Stimulated activated CD4-positive, alpha-beta T cell treated with anti-CD3 and anti-CD28 coated beads, Interleukin-4, amount 100 ng/mL, for 24 hours (primary cell): ENCODE measurements at places on chromosomes 13 and 19.

- no peak for DNase-seq
Observed at GRCh38 chr19:3873151-3873550, 4.3 kb upstream of the ZFR2 start.

- DNase-seq, result no peak
Observed at GRCh38 chr13:30392681-30393045, 29.6 kb upstream of the UBE2L5 start.

GRCh38 chr13:82747958-82748357 is 1134.3 kb downstream of the SLITRK1 start:
- DNase-seq, result no peak

- no peak for DNase-seq
Observed at GRCh38 chr13:87035526-87035925, 635.6 kb upstream of the SLITRK5 start.

DNA sequence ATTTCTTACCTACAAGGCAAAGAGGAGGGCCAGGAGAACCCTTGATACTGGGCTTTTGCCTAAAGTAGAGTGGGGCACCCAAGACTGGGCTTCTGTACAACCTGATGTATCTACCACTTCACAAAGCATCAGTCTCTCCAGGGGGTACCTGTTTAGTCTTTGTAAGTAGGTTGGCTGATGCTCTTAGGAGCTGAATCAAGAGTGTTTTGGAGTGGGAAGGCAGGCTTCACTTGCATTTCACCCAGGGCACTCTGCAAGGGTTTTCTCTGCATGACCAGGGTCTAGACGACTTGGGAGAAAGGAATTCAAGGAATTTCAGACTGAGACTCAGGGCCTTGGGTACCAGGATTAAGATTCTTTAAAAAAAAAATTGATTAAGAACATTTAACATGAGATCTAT is 361.5 kb downstream of the RFC3 start:
- no peak for DNase-seq

GRCh38 chr19:11164296-11164695 is 8.7 kb upstream of the SPC24 start:
- no peak for DNase-seq

- no peak for DNase-seq
Observed at GRCh38 chr13:22086597-22087330, 415.9 kb downstream of the FGF9 start.

GRCh38 chr19:58409010-58409790 is 751 bp downstream of the ZNF584 start:
- DNase-seq, result peak; percentile 28

DNA sequence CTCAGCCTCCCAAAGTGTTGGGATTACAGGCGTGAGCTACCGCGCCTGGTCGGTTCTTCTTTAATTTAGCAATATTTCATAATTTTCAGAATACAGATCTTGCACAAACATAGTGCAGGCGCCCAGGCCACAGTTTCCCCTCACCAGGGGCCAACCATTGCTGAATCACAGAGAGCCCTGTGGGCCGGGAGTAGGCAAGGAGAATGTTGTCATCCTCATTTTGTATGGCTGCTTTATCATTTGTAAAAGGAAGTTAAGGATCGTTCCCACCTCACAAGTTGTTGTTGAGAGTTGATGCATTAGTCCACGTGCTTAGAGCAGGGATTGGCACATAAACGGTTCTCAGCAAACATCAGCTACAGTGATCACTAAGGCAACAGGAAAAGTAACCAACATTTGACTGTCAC is 30.2 kb downstream of the MEIS3 start:
- DNase-seq, result no peak

DNA sequence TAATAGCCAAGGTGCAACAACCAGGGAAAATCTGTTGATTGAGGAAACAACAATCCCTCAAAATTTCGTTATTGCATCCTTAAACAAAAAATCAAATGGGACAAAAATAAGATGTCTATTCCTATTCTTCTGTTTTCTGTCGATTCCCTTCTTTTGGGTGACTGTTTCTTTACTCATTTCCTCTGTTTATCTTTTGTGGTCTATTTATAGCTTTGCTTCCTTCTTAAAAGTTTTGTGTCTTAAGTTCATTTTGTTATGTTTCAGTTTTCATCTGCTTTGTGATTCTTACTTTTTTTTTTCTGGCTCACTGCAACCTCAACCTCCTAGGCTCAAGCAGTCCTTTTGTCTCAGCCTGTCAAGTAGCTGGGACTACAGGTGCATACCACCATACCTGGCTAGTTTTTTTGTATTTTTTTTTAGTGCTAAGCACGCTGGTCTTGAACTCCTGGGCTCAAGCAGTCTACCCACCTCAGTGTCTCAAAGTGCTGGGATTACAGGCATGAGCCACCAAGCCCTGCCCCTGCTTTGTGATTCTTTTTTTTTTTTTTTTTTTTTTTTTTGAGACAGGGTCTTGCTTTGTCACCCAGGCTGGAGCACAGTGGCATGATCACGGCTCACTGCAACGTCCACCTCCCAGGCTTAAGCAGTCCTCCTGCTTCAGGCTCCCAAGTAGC is 10.4 kb downstream of the ZNF146 start:
- DNase-seq, result no peak

- peak; percentile 45 for DNase-seq
Observed at GRCh38 chr19:11421371-11422098, 2.4 kb upstream of the RGL3 start.

GRCh38 chr13:73857106-73857505 is 277.1 kb downstream of the KLF12 start:
- DNase-seq, result no peak

- DNase-seq, result no peak
Observed at GRCh38 chr19:39046037-39046821, 13.9 kb upstream of the FBXO27 start.

DNA sequence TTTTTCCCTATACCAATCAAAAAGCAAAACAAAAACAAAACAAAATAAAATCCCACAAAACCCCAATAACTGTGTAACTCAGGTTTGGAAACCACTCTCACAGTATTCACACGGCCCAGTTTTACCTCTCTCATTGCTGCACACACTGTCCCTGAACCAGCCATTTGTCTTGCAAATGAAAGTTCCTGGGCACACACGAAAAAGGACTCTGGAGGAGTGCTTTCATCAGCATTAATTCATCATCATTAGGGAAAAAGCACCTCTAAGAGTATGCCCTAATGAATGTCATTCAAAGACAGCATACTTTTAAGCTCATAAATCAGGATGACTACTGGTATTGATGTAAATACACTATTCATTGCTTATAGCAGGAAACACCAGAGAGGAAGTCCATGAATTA is 306.3 kb downstream of the DNAJC15 start:
- no peak for DNase-seq

- no peak for DNase-seq
Observed at GRCh38 chr13:109345433-109345941, 440.9 kb downstream of the IRS2 start.

- no peak for DNase-seq
Observed at GRCh38 chr19:14616407-14616806, 33.5 kb downstream of the CLEC17A start.

DNA sequence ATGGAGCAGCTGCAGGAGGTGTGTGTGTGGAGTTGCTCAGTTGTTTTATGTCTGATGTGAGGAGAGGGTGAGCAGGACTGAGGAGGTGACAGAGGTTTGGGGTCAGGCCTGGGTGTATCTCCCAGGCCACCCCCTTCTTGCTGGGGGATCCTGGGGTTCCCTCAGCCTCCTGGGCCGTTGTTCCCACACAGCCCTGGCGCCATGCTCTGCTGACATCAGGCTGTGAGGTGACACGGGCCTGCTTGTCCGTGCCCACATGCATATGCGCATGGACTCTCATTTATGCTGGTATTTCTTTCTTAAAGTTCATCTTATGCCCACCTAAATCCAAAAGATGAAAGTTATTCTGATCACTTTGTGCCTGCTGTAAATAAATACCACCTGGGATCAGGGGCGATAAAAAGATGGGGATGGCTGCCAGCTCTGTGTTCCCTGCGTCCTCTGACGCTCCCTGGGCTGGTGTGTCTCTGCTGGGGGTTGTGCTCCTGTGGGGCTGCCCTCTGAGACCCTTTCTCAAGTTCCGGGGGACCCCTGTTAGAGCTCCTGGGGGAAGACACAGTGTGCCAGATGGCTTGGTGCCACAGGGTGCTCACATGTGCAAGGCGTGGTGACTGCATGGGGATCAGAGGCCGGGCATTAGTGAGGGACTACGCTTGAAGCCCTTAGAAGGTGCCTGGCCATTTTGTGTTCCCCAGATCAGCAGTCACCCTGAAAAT is 12.6 kb downstream of the NAXD start:
- DNase-seq, result no peak

DNA sequence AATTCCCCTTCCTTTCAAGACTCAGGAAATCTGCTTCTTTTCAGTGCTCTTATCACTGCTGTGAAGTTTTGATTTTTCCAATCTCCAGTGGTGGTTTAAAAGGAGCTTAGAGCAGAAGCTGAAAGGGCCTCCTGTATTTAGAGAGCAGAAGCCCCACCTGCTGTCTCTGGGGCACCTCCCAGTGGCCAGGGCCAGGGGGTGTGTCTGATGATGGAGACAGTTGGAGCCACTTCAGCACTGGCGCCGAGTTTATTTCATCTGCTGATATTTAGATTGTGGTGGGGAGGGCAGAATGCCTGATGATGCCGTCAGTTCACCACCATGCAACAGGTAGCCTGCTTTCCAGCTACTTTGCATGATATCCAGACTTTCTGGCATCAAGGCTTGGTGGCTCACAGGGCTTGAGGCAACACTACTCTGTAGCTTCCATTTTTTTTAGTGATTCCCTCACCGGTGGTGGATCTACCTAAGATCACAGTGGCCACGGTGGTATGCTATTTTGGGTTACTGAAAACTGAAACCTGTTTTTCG is 371.9 kb downstream of the KCNRG start:
- DNase-seq, result peak; percentile 36

DNA sequence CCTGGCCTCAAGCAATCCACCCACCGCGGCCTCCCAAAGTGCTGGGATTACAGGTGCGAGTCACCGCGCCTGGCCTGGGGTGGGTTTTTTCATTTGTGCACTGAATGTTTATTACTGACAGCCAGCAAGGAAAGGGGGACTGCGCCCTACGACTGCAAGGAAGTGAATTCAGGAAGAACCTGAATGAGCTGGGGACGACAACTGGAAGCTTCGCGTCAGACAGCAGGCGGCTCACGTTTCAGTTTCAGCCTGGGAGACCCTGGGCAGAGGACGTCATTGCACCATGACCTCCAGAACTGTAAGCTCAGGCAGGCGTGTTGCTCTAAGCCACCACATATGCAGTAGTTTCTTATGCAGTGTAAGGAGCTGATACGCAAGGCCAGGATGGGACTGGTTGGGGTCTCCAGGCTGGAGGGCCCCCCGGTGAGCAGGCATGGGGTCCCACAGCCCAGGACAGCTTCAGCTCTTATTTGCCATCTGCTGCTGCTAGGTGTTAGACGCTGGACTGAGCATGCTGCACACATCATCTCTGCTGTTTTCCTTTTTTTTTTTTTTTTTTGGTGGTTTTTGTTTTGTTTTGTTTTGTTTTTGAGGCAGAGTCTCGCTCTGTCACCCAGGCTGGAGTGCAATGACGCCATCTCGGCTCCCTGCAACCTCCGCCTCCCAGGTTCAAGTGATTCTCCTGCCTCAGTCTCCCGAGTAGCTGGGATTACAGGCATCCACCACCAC is 66.6 kb downstream of the GADD45B start:
- no peak for DNase-seq

- no peak for DNase-seq
Observed at GRCh38 chr13:97122381-97122996, 99.6 kb upstream of the MBNL2 start.

DNA sequence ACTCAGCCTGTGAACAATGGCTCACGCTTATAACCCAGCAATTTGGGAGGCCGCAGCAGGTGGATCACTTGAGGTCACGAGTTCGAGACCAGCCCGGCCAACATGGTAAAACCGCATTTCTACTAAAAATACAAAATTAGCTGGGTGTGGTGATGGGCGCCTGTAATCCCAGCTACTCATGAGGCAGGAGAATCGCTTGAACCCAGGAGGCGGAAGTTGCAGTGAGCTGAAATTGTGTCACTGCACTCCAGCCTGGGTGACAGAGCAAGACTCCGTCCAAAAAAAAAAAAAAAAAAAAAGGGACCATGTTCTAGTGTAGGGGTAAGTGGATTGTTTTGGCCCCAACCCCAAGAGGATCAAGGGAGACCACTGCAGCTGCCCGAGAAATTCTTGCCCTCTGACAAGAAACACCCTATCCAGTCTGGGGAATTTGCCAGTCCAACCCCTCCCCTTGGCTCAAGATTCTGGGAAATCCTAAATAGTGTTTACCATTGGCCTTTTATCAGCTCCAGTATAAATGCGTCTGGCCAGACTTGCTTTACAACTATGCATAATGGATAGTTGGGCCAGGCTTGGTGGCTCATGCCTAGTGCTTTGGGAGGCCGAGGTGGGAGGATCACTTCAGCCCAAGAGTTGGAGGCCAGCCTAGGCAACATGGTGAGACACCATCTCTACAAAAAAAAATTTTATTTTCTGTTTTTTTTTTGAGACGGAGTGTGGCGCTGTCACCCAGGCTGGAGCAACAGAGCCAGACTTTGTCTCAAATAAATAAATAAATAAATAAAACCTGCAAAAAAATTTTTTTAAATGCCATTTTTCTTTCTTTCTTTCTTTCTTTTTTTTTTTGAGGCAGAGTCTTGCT is 5.1 kb upstream of the DHDH start:
- no peak for DNase-seq

DNA sequence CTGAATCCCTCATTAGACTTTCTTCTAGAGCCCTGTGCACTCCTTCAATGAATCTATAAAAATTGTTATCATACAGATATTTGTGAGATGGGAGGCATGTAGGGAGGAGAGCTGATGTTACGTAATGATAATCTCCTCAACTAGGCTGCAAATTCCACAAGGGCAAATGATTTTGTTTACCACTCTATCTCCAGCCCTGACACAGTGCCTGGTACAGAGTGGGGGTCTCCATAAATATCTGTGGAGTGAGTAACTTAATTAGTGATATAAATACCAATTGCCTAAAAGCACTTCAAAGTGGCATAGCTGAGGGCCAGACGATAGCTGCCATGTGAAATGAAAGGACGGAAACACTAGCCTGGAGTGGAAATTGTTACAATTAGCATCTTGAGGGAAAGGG is 54.2 kb downstream of the SERTM1 start:
- no peak for DNase-seq

DNA sequence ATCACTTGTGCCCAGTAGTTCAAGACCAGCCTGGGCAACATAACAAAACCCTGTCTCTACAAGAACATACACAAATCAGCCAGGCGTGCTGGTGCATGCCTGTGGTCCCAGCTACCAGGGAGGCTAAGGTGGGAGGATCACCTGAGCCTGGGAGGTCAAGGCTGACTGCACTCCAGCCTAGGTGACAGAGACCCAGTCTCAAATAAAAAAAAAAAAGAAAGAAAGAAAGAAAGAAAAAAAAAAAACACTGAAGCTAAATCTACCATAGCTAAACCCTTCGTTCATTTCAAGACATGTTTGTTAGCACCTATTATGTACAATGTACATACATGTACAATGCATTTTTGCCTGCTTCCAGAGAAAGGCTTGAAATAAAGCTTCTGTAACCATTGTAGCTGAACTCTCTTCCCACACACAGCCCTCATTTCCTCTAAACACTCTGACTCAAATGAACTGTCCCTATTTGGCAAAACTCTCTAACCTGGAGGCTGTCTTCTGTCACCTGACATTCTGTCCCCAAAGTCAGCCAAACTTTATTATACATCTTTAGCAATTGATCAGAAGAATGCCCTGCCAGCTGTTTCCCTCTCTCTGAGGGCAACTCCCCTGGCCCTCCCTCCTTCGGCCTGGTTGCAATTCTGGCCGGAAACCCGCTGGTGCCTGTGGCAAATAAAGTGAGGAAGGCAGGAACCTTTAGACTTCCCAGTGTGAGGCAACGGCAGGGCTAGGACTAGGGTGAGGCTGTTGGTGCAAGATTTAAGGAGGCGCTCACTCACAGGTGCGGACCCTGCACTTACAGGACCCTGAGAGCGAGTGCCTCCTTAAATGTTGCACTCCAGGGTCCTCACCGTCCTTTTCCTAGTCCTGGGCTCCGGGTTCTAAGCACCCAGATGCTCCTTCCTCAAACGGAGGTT is 1.8 kb downstream of the ETHE1 start:
- peak; percentile 43 for DNase-seq
